ENCODE measurements at places on chromosomes 12 and 14.

GRCh38 chr12:108333898-108334699 lies 5.0 kb downstream of the CMKLR1 start:
- DNase-seq, result no peak

- DNase-seq, result no peak
Measured at GRCh38 chr14:72715850-72716228, 178.1 kb downstream of the DPF3 start.

- no peak for DNase-seq
Measured at GRCh38 chr12:92634730-92635129, 68.1 kb upstream of the PLEKHG7 start.

DNA sequence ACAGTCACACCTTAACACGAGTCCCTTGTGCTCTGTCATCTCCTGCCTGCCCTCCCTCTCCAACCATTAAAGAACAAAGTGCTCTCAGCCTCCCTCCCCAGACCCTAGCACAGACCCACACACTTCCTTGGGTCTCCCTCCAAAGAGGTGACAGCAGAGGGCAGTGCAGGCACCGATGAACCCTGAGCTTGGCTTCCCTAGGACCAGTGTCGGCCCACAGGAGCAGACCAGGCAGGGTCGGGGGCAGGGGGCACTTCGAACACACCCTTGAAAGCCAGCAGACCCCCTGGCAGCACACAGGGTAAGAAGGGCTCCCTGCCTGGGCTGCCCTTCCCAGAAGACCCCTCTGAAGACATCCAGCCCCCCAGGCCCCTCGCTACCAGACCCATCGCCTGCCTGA lies 7.0 kb downstream of the CDK2AP1 start:
- no peak for DNase-seq

- no peak for DNase-seq
Measured at GRCh38 chr12:40165179-40165578, 59.3 kb upstream of the SLC2A13 start.

GRCh38 chr12:59594943-59595500 lies 807 bp upstream of the SLC16A7 start:
- no peak for DNase-seq

- peak; percentile 23 for DNase-seq
Measured at GRCh38 chr12:113479590-113480335, 8.1 kb upstream of the LHX5 start.

GRCh38 chr12:115191342-115191741 lies 507.4 kb upstream of the TBX3 start:
- DNase-seq, result no peak

DNA sequence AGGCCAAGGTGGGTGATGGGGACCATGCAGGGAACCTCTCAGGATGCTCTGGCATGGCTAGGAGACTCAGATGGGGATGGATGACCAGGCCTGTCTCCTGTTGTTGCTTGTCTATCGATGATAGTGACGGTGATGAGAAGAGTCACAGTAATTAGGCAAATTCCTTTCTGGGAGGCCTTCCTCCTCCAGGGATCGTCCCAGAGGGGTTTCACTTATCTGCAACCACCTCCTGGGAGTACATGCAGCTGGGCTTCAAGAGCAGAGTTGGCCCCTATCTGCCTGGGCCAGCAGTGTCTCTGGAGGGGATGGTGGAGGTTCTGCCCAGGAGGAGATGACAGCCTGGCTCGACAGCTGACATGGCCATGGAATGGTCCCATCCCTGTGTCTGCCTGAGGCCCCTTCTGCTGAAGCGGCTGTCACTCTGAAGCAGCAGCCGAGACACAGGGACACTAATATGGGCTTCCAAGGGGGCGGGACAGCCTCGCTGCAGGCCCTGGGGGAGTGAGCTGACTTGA lies 27.5 kb upstream of the OAS1 start:
- no peak for DNase-seq

DNA sequence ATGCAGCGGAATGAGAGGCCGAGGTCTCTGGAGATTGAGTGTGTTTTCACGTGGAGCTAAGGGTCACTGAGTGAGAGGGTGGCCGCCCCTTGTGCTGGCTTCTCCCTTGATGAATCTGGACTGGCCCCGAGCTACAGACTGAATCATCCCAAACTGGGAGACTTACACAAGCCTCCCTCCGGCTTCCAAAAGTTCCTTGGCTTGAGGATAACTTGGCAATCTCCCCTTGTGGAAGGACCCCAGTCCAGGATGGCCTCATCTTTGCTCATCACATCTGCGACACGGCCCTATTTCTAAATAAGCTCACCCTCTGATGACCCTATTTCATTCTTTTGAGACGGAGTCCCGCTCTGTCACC lies 41.5 kb upstream of the FBRSL1 start:
- DNase-seq, result no peak

- DNase-seq, result no peak
Measured at GRCh38 chr12:58725400-58726105, 194.8 kb downstream of the LRIG3 start.

DNA sequence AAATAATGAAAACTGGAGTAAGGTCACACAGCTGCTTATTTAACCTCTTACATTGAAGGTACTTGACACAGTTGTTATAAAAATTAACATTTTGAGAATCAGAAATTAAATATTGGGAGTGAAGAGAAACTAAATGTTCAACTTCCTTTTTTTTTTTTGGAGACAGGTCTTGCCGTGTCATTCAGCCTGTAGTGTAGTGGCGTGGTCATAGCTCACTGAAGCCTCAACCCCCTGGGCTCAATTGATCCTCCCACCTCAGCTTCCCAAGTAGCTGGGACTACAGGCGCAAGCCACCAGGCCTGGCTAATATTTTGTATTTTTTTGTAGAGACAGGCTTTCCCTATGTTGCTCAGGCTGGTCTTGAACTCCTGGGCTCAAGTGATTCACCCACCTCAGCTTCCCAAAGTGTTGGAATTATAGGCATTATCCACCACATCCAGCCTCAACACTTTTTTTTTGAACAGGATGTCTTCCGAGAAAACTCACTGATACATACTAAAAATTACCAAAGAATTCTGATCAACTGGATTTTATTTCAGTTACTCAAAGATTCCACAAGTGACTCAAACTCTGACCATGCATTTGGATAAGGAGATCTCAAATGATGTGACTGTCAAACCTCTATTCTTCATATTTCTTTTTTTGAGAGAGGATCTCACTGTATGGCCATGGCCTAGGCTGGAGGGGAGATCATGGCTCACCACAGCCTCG lies 35.4 kb downstream of the SGPP1 start:
- DNase-seq, result no peak

DNA sequence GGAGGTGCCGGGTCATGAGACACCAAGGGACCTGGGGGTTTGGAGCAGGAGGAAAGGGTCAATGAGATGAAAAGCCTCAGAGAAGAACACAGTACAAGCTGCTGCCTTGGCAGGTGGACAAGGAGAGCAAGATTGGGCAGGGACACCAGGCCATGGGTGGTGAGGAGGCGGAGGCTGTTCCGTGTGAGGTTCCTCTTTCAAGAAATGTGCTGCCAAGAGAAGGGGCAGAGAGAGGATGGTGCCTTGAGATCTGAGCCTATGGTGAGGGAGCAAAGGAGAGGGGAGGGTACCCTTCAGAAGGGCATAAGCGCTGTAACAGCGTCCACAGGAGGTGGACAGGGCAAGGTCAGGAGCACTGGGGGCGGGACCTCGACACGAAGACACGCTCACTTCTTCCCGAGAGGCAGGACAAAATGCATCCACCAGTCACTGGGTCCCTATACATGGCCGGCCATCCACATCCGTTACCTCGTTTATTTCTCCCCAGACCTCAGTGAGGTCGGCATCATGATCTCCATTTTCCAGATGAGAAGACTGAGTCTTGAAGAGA lies 100.2 kb downstream of the B4GALNT3 start:
- DNase-seq, result no peak

GRCh38 chr12:87939182-87939581 lies 90.0 kb downstream of the C12orf50 start:
- no peak for DNase-seq

- peak; percentile 6 for DNase-seq
Measured at GRCh38 chr14:69183735-69184134, 7.6 kb upstream of the EXD2 start.

DNA sequence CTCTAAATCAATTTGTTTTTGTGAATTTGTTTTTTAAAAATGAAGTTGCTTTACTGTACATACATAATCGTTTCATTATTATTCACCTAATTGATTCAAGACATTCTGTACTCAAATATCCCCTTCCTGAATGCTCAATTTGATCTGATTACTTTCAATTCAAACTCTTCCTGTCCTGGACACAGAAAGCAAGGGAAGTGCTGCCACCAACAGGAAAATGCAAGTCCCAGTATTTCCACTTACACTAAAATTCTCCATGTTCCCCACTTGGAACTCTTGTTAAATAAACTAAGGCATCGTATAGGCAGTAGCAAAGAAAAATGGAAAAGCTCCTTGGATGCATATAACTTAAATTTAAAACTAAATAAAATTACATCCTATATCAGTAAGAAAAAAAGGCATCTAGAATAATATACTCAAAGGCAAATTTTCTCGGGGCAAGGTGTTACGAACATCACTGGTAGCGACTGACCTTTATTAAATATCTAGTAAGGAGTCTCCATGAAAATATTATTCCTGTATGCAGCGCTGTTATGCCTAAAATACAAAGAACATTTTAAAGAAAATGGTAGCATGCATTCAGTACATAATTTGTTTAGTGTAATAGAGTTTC lies 72.0 kb upstream of the DBX2 start:
- no peak for DNase-seq

DNA sequence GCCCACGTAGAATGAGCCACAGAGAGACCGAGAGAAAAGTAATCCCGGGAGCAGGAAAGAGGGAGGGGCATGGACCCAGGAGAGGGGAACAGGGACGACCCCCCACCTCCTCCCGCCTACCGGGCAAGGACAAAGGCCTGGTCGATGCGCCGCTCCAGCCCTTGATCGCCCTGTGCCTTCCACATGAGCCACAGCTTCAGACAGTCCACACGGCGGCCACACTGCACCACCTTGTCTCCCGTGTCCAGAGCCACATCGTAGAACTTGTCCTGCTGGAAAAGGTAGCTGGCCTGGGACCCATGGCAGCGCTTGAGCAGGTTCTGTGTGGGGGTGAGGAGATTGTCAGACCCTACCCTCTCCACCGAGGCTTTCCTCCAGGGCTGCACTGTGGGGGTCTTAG lies 20.5 kb upstream of the ZNF740 start:
- DNase-seq, result no peak

GRCh38 chr12:92735131-92735721 lies 32.4 kb downstream of the PLEKHG7 start:
- DNase-seq, result no peak

GRCh38 chr12:114838480-114838879 lies 154.5 kb upstream of the TBX3 start:
- no peak for DNase-seq

DNA sequence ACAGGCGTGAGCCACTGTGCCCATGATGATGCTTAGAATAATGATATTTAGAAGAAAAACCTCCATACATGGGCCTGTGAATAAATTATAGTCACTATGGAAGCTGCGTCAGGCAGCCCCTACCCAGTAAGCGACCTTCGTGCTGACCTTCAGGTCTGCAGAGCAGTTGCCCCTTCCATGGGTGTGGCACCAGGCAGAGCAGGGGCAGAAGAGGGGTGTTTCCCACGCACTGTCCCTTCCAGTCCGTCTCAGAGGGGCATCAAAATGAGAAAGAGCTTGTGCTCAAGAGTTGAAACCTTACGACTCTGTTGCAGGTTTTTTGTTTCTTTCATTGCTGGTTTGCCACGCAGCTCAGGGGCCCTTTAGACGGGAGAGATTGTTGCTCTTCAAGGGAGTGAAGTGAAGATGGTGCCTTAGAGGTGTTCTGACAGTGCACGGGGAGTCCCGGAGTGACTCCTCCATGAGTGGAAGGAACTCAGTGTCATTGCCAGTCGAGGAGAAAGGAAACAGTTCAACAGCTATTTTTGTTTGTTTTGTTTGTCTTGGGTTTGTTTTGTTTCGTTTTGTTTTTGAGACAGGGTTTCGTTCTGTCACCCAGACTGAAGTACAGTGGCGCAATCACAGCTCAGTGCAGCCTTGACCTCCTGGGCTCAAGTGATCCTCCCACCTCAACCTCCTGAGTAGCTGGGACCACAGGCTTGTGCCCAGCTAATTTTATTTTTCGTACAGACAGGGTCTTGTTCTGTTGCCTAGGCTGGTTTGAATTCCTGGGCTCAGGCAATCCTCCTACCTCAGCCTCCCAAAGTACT lies 13.9 kb downstream of the CKB start:
- no peak for DNase-seq

- no peak for DNase-seq
Measured at GRCh38 chr12:120134307-120134980, 17.9 kb upstream of the RAB35 start.

GRCh38 chr14:105273062-105273461 lies 24.7 kb downstream of the BTBD6 start:
- no peak for DNase-seq

GRCh38 chr12:52141306-52141705 lies 50.5 kb downstream of the KRT80 start:
- no peak for DNase-seq

DNA sequence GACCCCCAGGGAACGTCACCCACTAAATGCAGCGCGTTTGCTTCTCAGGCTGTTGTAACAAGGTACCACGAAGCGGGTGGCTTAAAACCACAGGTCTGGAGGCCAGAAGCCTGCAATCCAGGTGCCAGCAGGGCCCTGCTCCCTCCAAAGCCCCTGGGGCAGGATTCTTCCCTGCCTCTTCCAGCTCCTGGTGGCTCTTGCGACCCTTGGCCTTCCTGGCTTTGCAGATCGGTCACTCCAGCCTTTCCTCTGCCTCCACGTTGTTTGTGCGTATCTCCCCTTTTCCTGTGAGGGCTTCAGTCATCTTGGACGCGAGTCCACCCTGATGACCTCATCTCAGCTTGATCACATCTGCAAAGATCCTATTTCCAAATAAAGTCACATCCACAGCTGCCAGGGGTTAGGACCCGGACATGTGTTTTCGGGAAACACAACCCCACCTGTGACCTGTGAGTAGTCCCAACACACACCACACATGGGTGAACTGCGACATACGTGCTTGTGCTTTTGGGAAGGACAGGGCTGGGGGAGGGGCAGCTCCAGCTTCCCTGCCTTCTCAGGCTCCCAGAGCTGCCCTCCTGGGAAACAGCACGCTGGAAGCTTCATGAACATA lies 114.5 kb upstream of the NCOR2 start:
- DNase-seq, result no peak

DNA sequence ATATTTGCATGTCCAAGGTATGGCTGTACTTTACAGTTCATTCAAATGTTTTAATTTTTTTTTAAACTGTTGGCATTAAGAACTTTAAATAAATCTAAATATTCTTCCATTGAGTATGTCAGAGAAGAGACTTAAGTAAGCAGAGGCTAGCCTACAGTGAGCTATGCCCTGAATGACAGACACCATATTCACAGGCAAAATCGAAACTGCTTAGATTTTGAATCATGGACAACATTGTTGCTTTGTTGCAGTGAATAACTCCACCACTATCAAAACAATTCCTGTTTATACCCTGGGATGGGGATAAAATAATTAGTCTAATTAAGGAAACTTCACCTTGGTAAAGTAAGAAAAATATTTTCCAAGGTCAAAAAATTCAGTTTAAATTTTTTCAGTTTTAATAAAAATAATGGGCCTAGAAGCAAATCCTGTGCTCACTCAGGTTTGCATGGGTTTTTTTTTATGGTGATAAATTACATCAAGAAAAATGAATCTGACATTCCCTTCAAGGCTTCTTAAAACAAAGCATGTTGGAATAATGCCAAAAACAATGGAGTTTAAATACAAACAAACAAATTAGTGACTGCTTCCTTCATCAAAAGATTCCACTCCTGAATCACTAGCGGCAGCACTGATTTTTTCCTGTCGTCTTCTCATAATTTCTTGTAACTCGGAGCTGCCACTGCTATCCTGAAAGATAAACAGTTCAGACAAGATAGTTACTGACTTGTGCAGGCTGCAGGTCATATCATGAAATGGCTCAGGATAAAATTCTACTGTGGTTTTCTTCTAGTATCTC lies 168.2 kb downstream of the EPS8 start:
- DNase-seq, result no peak

GRCh38 chr12:118922405-118922804 lies 58.9 kb upstream of the SRRM4 start:
- no peak for DNase-seq

Data from CD4-positive, alpha-beta T cell (primary cell).